Tongue (tissue), 3 donors: ENCODE measurements at places on chromosomes 4 and X.

DNA sequence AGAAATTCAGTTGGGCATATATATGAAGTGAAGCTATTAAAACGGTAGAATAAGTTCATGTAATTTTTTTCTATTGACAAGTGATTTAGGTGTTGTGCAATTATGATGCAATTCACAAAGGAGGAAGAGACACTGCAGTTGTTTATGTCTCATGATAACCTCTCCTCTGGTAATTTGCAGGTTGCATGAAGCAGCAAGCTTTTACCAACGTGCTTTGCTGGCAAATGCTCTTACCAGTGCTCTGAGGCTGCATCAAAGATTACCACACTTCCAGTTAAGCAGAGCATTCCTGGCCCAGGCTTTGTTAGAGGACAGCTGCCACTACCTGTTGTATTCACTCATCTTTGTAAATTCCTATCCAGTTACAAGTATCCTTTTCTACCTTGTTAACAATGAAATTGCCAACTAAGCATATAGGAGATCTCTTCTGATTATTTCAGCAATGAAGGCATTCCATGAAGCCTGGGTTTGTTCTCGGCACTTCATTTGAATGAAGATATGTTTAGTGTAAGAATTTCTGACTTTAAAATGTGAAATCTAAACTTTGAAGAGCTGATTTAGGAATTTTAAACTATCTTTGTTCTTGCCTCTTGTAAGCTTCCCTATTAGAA, 3.9 kb downstream of the TMEM33 start:
- DNase-seq: no peak

- DNase-seq: no peak
Observed at GRCh38 chr4:48228949-48229348, 40.7 kb downstream of the TEC start.

GRCh38 chr4:98148856-98149255, 5.6 kb upstream of the STPG2 start:
- DNase-seq: no peak

DNA sequence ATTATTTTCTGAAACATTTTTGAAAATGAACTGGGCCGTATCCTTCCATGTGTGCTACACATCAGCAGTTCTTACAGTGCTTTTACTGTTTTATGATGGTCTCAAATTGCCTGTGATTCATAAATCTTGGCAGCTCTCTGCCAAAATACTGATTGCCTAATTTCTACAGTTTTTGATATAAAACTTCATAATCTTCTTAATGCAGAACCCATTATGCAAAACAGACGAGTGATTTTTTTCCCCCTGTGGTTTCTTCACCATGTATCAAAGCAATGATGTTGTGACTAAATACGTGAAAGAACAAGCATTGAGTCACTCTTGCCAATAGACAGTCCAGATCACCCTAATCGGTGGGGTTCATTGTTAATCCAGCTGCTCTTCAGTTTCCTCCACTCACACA, 156.4 kb upstream of the WDR1 start:
- DNase-seq: no peak

GRCh38 chr4:156941940-156942548, 29.6 kb downstream of the PDGFC start:
- DNase-seq: peak; percentile 91

- DNase-seq: no peak
Observed at GRCh38 chr4:138414202-138414601, 172.1 kb upstream of the SLC7A11 start.

GRCh38 chr4:115293093-115293462, 179.7 kb upstream of the NDST4 start:
- DNase-seq: no peak
